Stimulated activated naive B cell treated with anti-CD40 and anti-IgM and Interleukin-4, amounts not matched to agents 10 μg/mL and 1 μg/mL and 100 μg/mL, for 72 hours (primary cell): ENCODE measurements at places on chromosomes 7 and 10.
A peak's percentile ranks its signal among the peaks of the same experiment; 100 is the strongest.

DNA sequence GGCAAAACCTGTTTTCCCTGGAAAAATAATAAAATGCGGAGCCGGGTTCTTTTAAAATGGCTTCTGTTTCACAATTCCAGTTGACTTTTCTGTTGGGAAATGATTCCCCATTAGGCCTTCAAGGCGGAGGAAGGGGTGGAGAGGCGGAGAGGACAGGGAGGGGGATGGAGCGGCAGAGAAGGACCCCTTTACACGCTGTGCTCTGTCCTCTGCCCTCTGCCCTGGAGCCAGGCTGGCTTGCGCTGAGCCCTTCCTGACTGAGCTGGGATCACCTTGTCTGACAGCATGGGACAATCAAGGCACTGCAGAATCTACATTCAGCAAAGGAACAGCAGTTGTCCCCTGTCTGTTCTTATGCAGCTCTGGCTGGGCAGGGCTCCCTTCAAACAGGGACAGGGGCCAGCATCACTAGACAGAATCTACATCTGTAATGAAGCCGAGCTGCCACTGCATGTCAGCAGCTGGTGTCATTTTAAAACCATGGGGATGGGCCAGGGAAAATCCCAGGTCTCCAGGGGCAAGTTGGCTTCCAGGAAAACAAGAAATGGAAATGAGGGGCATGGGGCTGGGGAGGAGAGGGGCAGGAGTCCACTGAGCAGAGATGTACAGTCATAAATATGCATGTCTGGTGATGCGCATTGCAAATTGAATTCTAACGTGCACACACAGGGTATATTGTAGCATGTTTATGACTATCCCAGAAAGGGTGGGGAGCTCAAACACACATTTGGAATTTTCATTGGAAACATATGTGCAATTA lies 120.0 kb downstream of the MKX start:
- no peaks in the 10 kb centered on the region for H3K4me1 ChIP-seq
- H3K36me3 ChIP-seq, result no peaks in the 10 kb centered on the region
- no peak overlapping the region for H3K27ac ChIP-seq
- DNase-seq, result no peak
- H3K27me3 ChIP-seq, result peaks cover 24% of the 10 kb centered on the region

DNA sequence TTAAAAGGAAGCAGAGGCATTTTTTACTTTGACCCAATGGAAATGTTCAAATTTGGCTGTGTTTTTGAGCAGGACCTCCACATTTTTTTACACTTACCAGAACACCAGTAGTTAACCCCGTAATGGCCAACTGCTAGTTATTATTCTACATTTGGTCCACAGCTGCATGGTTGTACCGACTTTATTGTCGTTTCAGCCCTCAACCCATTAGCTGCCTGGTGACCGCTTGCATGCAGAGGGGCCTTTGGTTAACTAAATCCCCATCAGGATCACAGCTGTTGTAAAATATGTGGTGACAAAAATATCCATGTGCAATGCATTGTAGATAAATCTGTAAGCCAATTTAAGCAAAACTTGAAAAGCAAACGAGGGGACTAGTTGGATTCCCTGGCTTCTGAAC lies 342.2 kb upstream of the MEOX2 start:
- no peak overlapping the region for H3K27ac ChIP-seq
- no peaks in the 10 kb centered on the region for H3K36me3 ChIP-seq
- H3K4me1 ChIP-seq, result no peaks in the 10 kb centered on the region
- no peak for DNase-seq
- H3K27me3 ChIP-seq, result no peaks in the 10 kb centered on the region

- DNase-seq, result no peak
- peak overlapping the region; percentile 72 for H3K4me3 ChIP-seq
- H3K36me3 ChIP-seq, result peaks cover 24% of the 10 kb centered on the region
- peak overlapping the region; percentile 94 for H3K27ac ChIP-seq
- H3K27me3 ChIP-seq, result no peaks in the 10 kb centered on the region
Observed at GRCh38 chr10:74190494-74190893, 39.5 kb downstream of the ADK start.

DNA sequence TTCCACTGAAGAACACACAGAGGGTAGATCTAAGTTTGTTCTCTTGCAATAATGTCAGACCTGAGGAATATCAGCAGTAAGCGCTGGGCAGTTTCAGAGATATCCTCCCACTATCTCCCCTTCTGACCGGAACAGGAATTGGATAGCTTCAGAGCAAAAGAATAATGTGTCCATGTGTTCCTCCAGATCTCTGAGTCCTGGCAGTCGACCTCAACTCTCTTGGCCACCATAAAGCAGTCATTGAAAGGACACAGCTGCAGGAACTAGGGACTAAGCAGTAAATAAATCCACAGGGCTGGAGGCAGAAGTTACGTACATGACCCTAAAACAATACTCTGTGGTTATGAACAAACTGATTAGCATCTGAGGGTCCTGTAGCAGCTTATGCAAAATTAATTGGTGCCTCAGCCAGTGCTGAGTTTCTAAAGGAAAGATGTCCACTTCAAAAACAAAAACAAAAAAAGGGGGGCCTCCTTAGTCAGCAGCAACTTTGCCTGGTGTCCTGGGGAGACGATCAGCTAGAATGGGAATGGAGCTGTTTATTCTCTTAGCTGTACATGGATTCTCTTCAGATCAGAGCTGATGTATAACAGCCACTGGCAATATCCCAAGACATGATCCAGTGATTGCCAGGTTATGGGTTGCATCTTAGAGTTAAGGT lies 6.4 kb upstream of the PRTFDC1 start:
- H3K4me1 ChIP-seq, result no peaks in the 10 kb centered on the region
- no peaks in the 10 kb centered on the region for H3K36me3 ChIP-seq
- H3K27ac ChIP-seq, result no peak overlapping the region
- no peak for DNase-seq
- no peak overlapping the region for H3K4me3 ChIP-seq
- H3K27me3 ChIP-seq, result peaks cover 26% of the 10 kb centered on the region

DNA sequence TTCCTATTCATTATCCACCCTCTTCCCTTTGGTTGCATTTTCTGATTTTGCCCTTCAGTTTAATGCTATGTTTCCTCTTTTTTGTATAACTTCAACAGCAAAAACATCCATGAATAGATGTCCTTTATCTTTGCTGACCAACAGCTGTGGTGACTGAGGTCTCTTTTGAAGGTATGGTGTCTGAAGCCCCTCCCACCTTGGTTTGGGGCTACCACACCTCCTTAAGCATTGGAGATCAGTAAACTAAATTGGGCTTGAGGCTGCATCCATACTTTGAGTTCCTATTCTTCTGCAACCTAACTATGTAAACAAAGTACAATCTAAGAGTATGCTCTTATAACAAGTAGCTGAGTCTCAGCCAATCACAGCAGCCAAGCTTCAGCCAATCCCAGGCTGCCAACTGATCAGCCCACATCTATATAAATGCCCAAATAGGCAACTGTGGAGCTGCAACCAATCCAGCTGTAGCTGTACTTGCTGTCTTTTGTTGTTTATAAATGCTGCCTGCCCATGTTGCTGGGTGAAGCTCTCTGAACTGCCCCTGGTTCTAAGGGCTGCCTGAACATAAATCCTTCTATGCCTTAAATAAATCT lies 69.4 kb upstream of the PDLIM1 start:
- H3K36me3 ChIP-seq, result no peaks in the 10 kb centered on the region
- H3K4me1 ChIP-seq, result peaks cover 2% of the 10 kb centered on the region
- no peaks in the 10 kb centered on the region for H3K27me3 ChIP-seq
- no peak overlapping the region for H3K4me3 ChIP-seq

- peaks cover 13% of the 10 kb centered on the region for H3K4me1 ChIP-seq
- H3K36me3 ChIP-seq, result peaks cover 6% of the 10 kb centered on the region
- H3K27me3 ChIP-seq, result peaks cover 4% of the 10 kb centered on the region
Observed at GRCh38 chr10:110335314-110336064, 30.8 kb upstream of the SMNDC1 start.

GRCh38 chr10:31061941-31062340 lies 30.3 kb upstream of the ZNF438 start:
- peaks cover 13% of the 10 kb centered on the region for H3K27me3 ChIP-seq
- no peaks in the 10 kb centered on the region for H3K4me1 ChIP-seq

- peaks cover 19% of the 10 kb centered on the region for H3K27me3 ChIP-seq
- H3K27ac ChIP-seq, result no peak overlapping the region
- no peak overlapping the region for H3K4me3 ChIP-seq
- H3K4me1 ChIP-seq, result no peaks in the 10 kb centered on the region
Observed at GRCh38 chr7:108147031-108147563, 16.9 kb upstream of the LAMB4 start.

GRCh38 chr7:157433628-157434027 lies 96.8 kb downstream of the DNAJB6 start:
- DNase-seq, result no peak
- H3K4me3 ChIP-seq, result no peak overlapping the region
- peaks cover 4% of the 10 kb centered on the region for H3K27me3 ChIP-seq
- peaks cover 22% of the 10 kb centered on the region for H3K4me1 ChIP-seq
- H3K27ac ChIP-seq, result no peak overlapping the region

GRCh38 chr7:29793507-29793906 lies 12.8 kb upstream of the WIPF3 start:
- H3K36me3 ChIP-seq, result no peaks in the 10 kb centered on the region
- peaks cover 8% of the 10 kb centered on the region for H3K27me3 ChIP-seq
- H3K27ac ChIP-seq, result no peak overlapping the region
- H3K4me3 ChIP-seq, result no peak overlapping the region
- H3K4me1 ChIP-seq, result peaks cover 3% of the 10 kb centered on the region
- no peak for DNase-seq

DNA sequence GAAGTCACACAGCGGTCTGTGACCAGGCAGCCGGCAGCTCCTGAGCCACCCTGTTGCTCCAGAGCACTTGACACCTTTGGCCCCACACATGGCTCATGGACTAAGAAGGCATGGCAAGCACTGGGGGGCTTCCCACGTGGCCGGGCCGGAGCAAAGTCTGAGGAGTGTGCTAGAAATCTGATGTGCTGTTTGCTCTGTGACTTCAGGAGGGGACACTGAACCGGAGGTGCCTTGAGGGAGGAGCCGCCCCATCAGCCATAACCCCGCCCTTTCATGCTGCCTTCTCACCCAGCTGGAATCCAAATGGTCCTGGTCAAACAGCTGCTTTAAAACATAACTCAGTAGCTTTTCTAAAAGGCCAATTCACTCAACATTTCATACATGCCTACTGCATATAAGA lies 33.5 kb downstream of the PROSER2 start:
- H3K27ac ChIP-seq, result no peak overlapping the region
- H3K4me1 ChIP-seq, result no peaks in the 10 kb centered on the region
- no peaks in the 10 kb centered on the region for H3K36me3 ChIP-seq
- H3K27me3 ChIP-seq, result no peaks in the 10 kb centered on the region

DNA sequence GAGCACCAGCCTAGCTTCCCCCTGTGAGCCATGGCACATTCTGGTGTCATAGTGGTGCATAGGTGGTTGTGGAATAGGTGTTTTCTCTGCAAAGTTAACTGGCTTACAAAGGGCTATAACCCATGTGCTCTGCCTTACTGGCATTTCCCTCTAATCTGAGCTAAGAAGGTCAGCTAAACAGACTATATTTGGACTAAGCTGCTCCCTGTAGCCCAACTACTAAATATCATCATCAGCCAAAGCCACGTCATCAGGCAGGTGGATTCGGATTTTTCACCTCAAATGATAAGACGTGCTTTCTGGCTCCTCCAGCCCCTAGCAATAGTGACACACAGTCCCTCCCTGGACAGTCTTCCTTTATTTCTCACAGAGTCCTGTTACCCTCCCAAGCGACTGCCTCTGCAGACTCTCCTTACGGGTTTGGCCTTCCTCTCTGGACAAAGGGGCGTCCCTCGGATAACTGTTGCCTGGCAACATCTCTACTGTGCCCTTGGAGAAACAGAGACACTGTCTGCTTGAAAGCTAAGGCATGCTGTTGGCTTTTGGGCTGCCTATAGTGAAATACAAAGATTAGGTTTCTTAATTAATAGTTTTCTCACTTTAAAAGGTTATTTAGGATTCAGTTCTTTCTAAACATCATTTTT lies 9.1 kb downstream of the SLC13A4 start:
- peaks cover 21% of the 10 kb centered on the region for H3K27me3 ChIP-seq
- H3K4me3 ChIP-seq, result no peak overlapping the region
- no peak for DNase-seq
- H3K36me3 ChIP-seq, result no peaks in the 10 kb centered on the region
- H3K4me1 ChIP-seq, result no peaks in the 10 kb centered on the region

DNA sequence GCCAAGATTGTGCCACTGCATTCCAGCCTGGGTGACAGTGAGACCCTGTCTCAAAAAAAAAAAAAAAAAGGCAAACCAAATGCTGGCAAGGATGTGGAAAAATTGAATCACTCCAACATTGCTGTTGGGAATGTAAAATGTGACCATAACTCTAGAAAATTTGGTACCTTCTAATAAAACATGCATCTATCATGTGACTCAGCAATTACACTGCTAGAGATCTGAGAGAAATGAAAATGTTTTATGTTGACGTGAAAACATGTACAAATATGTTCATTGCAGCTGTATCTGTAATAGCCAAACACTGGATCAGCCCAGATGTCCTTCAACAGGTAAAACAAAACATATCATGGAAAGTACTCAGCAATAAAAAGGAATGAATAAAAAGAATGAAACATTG lies 30.8 kb upstream of the SAR1A start:
- H3K36me3 ChIP-seq, result peaks cover 42% of the 10 kb centered on the region
- no peaks in the 10 kb centered on the region for H3K4me1 ChIP-seq

- peaks cover 32% of the 10 kb centered on the region for H3K4me1 ChIP-seq
- no peak overlapping the region for H3K4me3 ChIP-seq
- no peaks in the 10 kb centered on the region for H3K27me3 ChIP-seq
- H3K27ac ChIP-seq, result no peak overlapping the region
Observed at GRCh38 chr10:132605390-132605789, 67.8 kb downstream of the INPP5A start.

- H3K4me3 ChIP-seq, result no peak overlapping the region
- no peak for DNase-seq
- no peaks in the 10 kb centered on the region for H3K4me1 ChIP-seq
- H3K27me3 ChIP-seq, result no peaks in the 10 kb centered on the region
- no peaks in the 10 kb centered on the region for H3K36me3 ChIP-seq
Observed at GRCh38 chr10:117755659-117756014, 213.1 kb downstream of the EMX2 start.

DNA sequence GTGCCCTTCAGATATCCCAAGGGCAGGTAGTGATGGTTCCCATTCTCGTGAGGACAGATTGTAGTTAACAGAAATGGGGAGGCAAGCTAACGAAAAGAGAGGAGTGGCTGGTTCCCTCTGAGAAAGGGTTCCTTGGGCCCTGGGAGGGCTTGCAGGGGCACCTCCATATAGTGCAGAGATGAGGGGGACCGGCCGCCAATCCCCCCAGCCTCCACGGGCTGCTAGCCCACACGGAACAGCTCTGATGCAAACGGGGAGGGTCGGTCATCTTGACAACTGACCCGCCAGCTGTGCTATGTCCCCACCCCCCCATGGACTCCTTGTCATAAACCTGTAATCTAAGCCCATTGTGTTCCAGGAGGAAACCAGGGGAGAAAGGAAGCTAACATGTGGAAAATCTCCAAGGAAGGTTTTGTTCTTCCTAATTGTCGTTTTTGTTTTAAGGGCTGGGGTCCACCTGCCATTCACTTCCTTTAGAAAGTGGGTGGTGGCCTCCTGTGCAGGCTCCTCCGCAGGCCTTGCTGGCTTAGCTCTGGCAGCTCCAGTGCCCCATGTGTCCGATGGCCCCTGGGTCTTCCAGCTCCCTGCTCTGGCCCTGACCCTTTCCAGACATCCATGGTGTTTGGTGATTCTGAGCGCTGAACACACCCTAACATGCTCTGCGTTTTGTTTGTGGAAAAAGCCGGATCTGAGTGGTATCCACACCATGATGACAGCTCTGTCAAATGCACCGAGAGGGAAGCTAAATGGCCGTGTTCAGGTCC lies 15.9 kb downstream of the ADCY1 start:
- no peaks in the 10 kb centered on the region for H3K36me3 ChIP-seq
- H3K27me3 ChIP-seq, result peaks cover 6% of the 10 kb centered on the region
- no peaks in the 10 kb centered on the region for H3K4me1 ChIP-seq
- no peak overlapping the region for H3K27ac ChIP-seq
- no peak overlapping the region for H3K4me3 ChIP-seq

GRCh38 chr10:22301193-22301592 lies 15.0 kb upstream of the COMMD3 start:
- H3K36me3 ChIP-seq, result no peaks in the 10 kb centered on the region
- H3K27ac ChIP-seq, result no peak overlapping the region
- DNase-seq, result no peak
- no peaks in the 10 kb centered on the region for H3K4me1 ChIP-seq
- no peak overlapping the region for H3K4me3 ChIP-seq
